ENCODE measurements at places on chromosomes 2 and 18. TPM values are rescaled to one million over a fixed set of nuclear protein-coding genes. Genes with fewer than 3 reads are reported as not detected.

Gene TMEM178A
- total RNA-seq = 0.31 TPM

Gene FNDC4
- total RNA-seq = not detected

Gene RAB1A
- total RNA-seq = 71.8 TPM

Gene D2HGDH
- total RNA-seq = 39.4 TPM

Gene ITPRIPL1
- total RNA-seq = 32.6 TPM

- DNase-seq = no peak
- no peaks in the 10 kb centered on the region for H3K36me3 ChIP-seq
- no peaks in the 10 kb centered on the region for H3K27me3 ChIP-seq
Measured at GRCh38 chr2:162782138-162782537, 56.4 kb downstream of the KCNH7 start.

DNA sequence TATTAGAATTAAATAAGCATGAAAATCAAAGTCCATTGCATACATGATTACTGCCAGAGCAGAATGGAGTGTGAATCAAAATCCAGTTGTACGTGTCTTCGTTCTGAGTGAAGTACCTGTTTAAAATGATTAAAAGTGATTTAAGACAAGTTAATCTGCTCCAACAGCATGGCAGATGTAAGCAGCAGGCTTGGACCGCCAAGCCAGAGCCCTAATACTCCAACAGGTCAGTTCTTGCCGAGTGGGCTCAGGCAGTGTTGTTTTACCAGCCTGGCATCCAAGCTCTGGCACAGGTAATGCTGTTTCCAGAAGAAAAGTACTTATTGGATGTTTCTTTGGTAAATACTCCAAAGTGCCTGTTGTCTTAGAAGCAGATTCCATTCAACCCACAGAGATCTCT lies 171.4 kb upstream of the EPAS1 start:
- H3K27ac ChIP-seq = no peak overlapping the region
- DNase-seq = no peak
- H3K4me1 ChIP-seq = no peaks in the 10 kb centered on the region
- H3K27me3 ChIP-seq = no peaks in the 10 kb centered on the region

DNA sequence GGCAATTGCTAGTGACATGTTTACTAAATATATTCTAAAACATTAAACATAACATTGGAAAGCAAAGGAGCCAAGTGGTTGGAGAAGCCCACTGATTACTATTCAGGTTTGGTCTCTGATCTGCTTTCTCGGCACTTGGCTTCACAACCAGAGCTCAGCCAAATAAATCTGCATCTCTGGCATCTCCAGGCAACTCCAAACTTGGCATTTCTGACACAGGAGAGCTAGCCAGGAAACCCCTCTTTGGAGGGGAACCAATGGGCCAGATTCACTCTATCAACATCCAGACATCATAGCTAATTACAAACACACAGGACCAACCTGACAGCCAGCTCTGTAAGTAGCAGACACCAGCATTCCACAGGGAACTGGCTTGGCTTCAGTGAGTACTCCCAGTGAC lies 150.3 kb upstream of the ETAA1 start:
- H3K4me3 ChIP-seq = no peak overlapping the region
- no peaks in the 10 kb centered on the region for H3K4me1 ChIP-seq
- DNase-seq = no peak
- no peak overlapping the region for H3K27ac ChIP-seq

DNA sequence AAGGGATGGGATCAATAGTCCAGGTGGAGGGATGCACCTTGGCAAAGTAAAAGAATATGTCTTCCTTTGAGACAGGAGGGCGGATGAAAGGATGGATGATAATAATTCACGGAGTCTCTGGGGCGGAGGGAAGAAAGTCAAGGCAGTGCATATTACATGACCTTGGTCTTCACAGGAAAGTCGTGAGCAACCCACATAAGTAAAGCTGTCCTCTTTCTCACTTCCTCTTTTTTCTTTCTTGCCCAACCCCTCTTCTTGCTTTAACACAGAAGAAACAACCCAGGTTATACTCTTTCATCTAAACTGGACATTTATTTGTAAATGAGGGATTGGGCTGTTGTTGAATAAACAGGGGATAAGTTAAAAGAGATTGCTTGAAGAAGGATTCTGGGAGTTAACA lies 168.7 kb upstream of the SKOR2 start:
- no peaks in the 10 kb centered on the region for H3K4me1 ChIP-seq
- no peak for DNase-seq
- no peaks in the 10 kb centered on the region for H3K36me3 ChIP-seq
- H3K27ac ChIP-seq = no peak overlapping the region
- H3K27me3 ChIP-seq = peaks cover 25% of the 10 kb centered on the region
- no peak overlapping the region for H3K4me3 ChIP-seq

DNA sequence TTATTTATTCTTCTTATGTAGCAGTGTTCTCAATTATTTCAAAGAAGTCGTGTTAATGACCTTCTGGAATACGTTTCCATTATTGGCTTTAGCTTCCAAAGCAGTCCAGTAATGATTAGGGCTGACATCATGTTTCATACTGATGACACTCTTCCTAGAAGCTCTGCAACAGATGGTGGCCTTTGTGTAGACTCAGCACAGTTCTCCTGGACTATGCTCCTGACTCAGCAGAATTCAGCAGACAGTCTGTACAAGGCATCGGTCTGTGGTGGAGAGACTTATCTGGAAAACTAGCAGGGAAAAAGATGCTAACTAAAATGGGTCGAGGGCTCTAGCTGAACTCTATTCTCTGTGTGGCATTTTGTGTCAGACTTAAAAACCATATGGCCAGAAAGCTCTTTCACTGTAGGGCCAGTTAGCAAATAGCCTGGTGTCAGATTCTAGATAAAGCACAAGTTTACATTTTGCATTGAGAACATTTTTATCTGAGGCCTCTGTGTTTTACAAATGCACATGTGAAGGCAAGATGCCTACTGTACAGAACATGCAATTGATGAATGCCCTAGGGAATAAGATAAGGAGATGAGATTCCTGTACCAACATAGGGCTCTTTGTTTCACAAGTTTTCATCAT lies 35.1 kb downstream of the GULP1 start:
- no peak for DNase-seq
- H3K4me3 ChIP-seq = no peak overlapping the region
- H3K36me3 ChIP-seq = no peaks in the 10 kb centered on the region
- no peak overlapping the region for H3K27ac ChIP-seq
- no peaks in the 10 kb centered on the region for H3K4me1 ChIP-seq

- no peak overlapping the region for H3K27ac ChIP-seq
- H3K4me3 ChIP-seq = no peak overlapping the region
- H3K36me3 ChIP-seq = no peaks in the 10 kb centered on the region
- no peaks in the 10 kb centered on the region for H3K4me1 ChIP-seq
- no peaks in the 10 kb centered on the region for H3K27me3 ChIP-seq
Measured at GRCh38 chr2:140344838-140345237, 1564.6 kb upstream of the NXPH2 start.

- no peaks in the 10 kb centered on the region for H3K36me3 ChIP-seq
- H3K4me1 ChIP-seq = no peaks in the 10 kb centered on the region
- peaks cover 24% of the 10 kb centered on the region for H3K27me3 ChIP-seq
- H3K4me3 ChIP-seq = no peak overlapping the region
Measured at GRCh38 chr2:227035711-227036367, 128.2 kb downstream of the COL4A4 start.

- DNase-seq = no peak
- no peak overlapping the region for H3K4me3 ChIP-seq
- H3K4me1 ChIP-seq = peaks cover 8% of the 10 kb centered on the region
- no peak overlapping the region for H3K27ac ChIP-seq
- H3K36me3 ChIP-seq = peaks cover 42% of the 10 kb centered on the region
- no peaks in the 10 kb centered on the region for H3K27me3 ChIP-seq
Measured at GRCh38 chr2:86150502-86150901, 44.5 kb downstream of the PTCD3 start.

DNA sequence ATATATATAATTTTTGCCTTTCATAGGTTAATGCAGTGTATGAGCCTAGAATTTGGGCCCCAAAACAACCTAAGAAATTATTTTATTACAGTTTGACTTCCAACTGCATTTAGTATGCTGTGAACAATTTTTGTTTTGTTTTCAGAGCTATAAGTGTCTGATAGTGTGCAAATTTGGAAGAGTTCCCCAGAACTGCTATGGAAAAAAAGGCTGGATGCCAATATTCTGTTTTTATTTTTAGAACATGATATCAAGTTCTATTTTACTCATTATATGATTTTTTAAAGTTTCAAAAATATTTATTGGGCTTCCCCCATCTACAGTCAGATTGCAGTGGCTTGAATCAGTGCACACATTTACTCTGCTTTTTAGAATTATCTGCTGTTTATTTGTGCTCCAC lies 42.6 kb downstream of the MRPS9 start:
- H3K36me3 ChIP-seq = peaks cover 11% of the 10 kb centered on the region
- no peaks in the 10 kb centered on the region for H3K27me3 ChIP-seq
- H3K4me3 ChIP-seq = no peak overlapping the region
- DNase-seq = no peak
- H3K4me1 ChIP-seq = no peaks in the 10 kb centered on the region

GRCh38 chr18:62988471-62988870 lies 273.1 kb downstream of the PHLPP1 start:
- H3K27ac ChIP-seq = no peak overlapping the region
- DNase-seq = no peak
- no peaks in the 10 kb centered on the region for H3K36me3 ChIP-seq
- H3K27me3 ChIP-seq = peaks cover under 1% of the 10 kb centered on the region
- H3K4me3 ChIP-seq = no peak overlapping the region
- no peaks in the 10 kb centered on the region for H3K4me1 ChIP-seq
